ENCODE measurements at places on chromosomes 13 and 19.

- peak; percentile 89 for DNase-seq
These were observed 11.2 kb upstream of the ARHGEF18 start for GRCh38 chr19:7337380-7338194.

DNA sequence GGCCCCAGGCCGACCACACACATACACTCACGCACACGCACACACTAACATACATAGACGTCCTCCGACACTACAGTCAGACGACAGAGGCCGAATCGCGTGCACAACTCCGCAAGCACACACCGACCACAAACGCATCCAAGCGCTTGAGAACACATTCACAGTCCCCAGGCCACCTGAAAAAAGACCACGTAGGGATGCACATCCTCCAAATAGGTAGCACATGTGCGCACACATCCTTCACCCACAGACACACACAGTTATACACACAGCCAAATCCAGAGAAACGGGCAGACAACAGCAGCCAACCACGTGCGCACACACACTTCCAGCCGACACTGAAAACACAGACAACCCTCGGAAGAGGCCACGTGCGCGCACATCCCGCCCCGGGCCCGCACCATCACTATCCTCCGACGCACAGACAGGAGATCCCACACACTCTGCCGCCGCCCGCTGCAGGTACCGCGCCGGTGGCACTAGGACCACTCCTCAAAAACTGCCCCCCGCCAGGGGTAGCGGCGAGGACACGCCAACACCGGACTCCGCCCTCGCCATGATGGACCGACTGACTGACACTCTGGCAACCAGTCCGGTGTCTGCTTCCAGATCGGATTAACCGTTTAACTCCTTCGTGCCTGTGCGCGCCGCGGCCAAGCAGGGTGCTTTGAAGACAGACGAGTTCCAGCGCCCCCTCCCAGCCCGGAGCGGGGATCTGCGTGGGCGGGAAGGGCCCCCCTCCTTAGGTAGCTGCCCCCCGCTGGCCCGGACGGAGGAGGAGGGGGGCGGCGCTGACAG lies 493 bp upstream of the PDE4A start:
- peak; percentile 86 for DNase-seq

GRCh38 chr19:34124828-34125227 lies 47.5 kb upstream of the LSM14A start:
- DNase-seq = no peak

DNA sequence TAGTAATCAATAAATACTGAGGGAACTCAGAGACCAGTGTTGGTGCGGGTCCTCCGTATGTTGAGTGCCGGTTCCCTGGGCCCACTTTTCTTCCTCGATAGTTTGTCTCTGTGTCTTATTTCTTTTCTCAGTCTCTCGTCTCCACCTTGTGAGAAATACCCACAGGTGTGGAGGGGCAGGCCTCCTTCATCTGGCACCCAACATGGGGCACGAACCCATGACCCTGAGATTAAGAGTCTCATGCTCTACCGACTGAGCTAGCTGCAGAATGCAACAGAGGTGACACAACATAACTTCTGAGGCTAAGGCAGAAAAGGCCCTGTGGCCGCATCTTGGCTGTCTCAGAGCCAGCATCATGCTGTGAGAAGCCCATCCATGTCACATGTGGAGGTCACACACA lies 5.3 kb upstream of the ZNF613 start:
- DNase-seq = no peak

DNA sequence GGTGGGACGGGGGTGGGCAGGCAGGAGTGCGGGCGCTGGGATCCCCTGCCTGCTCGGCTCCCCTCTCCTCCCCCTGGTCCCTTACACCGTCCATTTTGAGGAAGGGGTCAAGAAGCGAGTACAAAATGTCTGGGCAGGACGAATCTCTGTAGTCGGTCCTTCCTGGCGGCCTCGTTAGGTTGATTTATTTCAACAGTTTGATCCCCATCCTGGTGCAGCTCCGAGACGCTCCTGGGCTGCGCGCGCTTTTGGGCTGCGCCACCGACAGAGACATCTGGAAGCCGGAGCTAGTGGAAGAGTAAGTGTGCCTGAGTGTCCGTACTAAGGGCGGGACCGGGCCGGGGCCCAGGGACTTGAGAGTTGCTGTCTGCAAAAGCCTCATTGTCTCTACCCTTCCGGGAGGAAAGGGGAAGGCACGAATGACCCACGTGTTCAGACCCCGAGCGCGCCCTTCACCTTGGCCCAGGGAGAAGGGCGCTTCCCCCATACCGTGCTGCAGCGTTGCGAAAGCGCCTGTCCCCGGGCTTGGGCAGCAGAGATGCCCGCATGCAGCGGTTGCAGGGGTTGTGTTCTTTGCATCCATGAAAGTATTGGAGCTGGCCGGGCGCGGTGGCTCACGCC lies 1.8 kb downstream of the ZNF114 start:
- no peak for DNase-seq

GRCh38 chr13:74452881-74453280 lies 318.7 kb upstream of the KLF12 start:
- no peak for DNase-seq

DNA sequence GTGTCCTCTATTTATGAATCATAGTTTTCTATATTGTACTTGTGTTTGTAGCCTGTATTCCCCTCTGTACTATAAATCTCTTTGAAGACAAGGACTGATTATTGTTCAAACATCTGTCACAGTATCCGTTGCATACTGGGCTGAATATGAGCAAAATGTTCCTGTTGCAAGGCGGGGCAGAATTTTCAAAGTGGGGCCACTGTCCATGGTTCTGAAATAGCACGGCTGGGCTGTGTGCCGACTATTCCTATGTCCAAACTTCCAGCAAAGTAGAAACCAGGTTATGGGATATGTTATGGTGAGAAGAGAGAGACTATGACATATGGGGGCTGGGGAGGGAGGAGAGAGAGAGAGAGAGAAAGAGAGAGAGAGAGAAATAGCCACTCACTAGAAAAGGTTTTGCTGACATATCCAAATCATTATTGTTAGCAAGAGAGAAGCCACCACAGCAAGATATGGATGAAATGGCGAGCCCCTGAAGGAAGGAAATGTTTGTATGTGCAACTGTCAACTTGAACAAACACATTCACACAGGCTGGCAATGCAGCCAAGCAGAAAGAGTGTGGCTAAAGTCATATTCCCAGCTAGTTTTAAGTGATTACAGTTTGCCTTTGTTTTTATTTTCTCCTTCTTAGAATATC lies 107.0 kb upstream of the GPR12 start:
- DNase-seq = peak; percentile 65

- no peak for DNase-seq
These were observed 1004.2 kb downstream of the UQCRFS1 start for GRCh38 chr19:28208745-28209144.
